ENCODE measurements at places on chromosomes 1 and 21. TPM values are rescaled to one million over a fixed set of nuclear protein-coding genes. Genes with fewer than 3 reads are reported as not detected.

The CD160 gene
- polyA plus RNA-seq = 0.09 TPM

The OR2M3 gene
- not detected for polyA plus RNA-seq

The TCHHL1 gene
- not detected for polyA plus RNA-seq

The MAP1LC3C gene
- not detected for polyA plus RNA-seq

The ADGRL4 gene
- polyA plus RNA-seq = not detected

The ADAMTS1 gene
- 0.34 TPM for polyA plus RNA-seq

The PRAMEF5 gene
- polyA plus RNA-seq = not detected

The RGS8 gene
- not detected for polyA plus RNA-seq

The APCS gene
- polyA plus RNA-seq = not detected

The LIN28A gene
- polyA plus RNA-seq = 0.01 TPM

The SMYD3 gene
- 29.2 TPM for polyA plus RNA-seq

- no peak for DNase-seq
Measured at GRCh38 chr21:24590261-24590660, 1017.0 kb downstream of the MRPL39 start.

DNA sequence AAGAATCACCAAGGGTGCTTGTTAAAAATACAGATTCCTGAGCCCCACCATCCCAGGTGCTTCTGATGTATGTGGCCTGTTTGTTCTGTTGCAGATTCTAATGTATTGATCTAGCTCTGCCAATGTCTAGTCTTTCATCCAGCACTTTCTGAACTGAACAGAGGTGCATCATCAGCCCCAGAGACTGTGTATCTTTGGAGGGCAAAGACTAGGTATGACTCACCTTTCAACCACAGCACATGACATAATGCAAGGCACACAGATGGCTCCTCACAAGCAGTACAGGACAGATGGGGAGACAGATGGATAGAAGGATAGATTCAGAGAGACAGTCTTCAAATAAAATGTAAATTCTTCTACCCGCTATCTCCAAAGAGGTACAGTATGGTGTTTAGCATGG is 32.3 kb downstream of the CD58 start:
- DNase-seq = peak; percentile 71

- no peak for DNase-seq
Measured at GRCh38 chr1:12745992-12746323, at the start of gene CFAP107. Gene CFAP107, plus strand, starts transcription at chr1:12746200. Its CDS starts 231 bp downstream, at chr1:12746431.

GRCh38 chr1:115183721-115184259 is 94.5 kb upstream of the TSPAN2 start:
- no peak for DNase-seq

DNA sequence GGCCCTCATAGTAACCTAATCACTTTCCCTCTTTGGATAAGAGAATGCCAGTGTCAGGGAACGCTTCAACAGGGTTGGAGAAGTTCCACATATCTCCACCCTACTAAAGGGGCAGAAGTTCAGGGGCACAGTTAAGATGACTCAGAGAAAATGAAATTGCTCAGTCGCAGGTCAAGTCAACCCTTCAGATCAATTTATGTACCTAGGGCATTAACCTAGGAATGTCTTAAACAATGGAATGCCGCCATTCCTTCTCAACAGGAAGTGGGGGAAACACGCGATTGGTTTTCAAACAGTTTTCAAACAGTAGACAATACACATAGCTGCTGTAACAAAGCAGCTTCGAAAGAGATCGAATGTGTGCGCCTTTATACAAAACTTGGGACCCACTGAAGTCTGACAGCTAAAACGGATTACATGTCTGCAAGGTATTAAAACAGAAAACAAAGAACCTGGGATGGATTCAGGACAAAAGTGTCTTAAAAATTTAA is 897 bp downstream of the SLC25A24 start:
- DNase-seq = peak; percentile 20

GRCh38 chr1:225996946-225997545 is 2.1 kb downstream of the SDE2 start:
- DNase-seq = no peak

- DNase-seq = no peak
Measured at GRCh38 chr1:210236840-210237409, 4.3 kb downstream of the SERTAD4 start.

DNA sequence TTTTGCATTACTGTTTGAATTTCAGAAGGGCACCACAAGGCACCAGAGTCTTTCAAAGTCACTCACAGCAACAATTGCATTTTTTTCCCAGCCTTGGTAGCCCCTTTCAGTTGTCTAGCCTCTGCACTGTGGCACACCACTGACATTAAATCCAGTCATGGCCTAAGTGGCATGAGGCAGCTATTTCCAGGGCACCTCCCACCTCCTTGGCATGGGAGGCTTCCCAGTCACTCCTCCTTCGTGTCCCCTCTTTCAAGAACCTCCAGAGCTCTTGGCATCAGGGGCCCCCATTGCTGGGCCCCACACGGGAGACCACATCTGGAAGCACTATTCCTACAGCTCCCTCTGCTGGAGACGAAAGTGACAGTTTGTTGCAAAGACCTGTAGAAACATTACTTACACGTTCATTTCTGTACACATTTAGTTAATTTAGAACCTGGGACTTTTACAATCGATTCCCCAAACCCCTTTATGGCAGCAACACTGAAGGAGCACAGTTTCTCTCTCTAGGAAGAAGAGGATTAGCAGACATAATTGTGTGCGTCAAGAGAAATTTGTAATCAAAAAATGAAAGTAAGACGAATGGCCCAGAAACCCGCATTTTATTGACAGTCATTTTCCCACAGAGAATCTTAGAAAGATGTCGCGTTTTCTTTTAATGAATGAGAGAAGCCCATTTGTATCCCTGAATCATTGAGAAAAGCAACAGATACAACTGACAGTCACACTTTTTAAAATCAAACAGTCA is 5.7 kb upstream of the CHD5 start:
- peak; percentile 48 for DNase-seq

GRCh38 chr1:211551638-211552460 is 27.1 kb downstream of the SLC30A1 start:
- peak; percentile 19 for DNase-seq

- DNase-seq = no peak
Measured at GRCh38 chr1:182192215-182192614, 130.7 kb upstream of the ZNF648 start.

DNA sequence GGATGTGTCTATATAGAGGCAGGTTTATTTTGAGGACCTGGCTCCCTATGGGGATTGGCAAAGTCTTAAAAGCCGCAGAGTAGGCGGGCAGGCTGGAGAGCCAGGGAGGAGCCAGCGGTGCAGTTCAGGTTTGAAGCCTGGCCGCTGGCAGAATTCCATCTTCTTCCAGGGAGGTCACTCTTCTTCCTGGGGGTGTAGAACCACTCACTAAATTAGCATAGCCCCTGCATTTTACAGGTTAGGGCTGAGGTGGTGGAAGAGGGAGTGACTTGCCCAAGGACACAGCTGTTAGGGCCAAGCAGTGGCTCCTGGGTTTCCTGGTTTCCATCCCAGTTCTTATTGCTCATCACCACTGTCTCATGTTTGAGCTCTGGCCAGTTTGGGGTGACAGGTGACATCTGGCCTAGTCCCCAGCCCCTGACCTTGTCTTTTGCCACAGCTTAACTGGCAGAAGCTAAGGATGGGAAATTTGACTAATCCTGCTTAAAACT is 1.4 kb downstream of the PINK1 start:
- DNase-seq = peak; percentile 20

DNA sequence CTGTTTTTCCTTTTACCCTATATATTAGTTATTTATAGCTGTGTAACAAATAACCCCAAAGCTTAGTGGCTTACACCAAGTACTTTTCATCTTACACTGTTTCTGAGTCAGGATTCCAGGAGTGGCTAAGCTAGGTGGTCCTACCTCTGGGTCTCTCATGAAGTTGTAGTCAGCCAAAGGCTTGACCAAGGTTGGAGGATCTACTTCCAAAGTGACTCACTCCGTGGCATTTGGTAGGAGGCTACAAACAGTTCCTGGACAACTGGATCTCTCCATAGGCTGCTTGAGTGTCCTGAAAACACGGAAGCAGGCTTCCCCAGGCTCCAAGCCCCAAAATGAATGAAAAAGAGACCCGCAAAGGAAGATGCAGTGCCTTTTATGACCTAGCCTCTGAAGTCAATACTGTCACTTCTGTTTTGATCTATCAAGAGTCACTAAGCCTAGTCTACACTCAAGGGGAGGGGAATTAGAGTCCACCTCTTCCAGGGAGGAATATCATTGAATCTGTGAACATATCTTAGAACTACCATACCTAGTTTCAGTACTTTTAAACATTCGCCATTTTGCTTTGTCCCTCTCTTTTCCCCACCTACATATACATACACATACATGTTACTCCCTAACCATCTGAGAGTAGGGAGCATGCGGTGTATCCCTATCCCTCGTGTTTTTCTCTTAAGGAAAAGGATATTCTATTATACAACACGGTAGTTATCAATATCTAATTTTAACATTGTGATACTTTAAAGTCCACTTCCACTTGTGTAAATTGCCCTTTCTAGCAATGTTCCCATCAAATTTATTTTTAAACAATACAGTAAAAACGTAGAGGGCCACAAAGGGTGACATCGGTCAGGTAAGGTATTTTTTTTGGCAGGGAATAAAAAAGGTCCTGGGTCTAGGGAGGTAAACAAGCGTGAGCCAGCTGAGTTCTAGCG is 67.2 kb downstream of the SLC35A3 start:
- DNase-seq = peak; percentile 48

DNA sequence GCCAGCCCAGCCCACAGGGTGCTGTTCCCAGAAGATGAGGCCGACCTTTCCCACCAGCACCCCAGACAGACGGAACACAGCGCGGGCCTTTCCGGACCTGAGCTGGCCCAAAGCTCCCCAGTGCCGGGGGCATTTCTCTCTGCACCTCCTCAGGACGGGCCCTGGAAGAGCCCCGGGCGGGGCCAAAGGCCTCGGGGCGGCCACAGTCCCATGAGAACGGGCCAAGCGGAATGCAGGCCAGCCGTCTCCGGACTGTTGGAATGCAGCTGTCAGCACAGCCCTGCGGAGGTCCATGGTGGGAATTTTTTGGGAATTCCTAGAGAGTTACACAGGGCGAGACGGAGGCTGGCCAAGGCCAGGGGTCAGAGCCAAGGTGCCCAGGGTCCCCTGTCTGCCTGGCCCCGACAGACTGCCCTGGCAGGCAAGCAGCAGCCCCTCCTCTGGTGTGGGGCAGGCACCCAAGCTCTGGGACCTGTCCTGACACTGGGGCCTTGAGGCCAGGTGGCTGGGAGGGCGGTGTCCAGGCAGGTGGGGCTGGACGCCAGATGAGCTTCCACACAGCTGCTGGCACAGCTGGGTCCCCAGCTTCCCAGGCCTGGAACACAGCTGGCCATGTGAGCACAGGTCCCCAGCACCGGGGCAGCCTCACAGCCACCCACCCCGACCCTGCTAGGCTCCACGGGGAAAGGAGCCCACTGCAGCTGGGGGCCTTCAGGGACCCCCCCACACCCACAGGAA is 63.0 kb downstream of the MEGF6 start:
- no peak for DNase-seq

- DNase-seq = no peak
Measured at GRCh38 chr1:118947790-118948189, 40.4 kb downstream of the TBX15 start.

- DNase-seq = peak; percentile 87
Measured at GRCh38 chr1:171644805-171645483, 7.5 kb downstream of the MYOC start.

- DNase-seq = no peak
Measured at GRCh38 chr1:21924503-21925005, 12.6 kb downstream of the HSPG2 start.

DNA sequence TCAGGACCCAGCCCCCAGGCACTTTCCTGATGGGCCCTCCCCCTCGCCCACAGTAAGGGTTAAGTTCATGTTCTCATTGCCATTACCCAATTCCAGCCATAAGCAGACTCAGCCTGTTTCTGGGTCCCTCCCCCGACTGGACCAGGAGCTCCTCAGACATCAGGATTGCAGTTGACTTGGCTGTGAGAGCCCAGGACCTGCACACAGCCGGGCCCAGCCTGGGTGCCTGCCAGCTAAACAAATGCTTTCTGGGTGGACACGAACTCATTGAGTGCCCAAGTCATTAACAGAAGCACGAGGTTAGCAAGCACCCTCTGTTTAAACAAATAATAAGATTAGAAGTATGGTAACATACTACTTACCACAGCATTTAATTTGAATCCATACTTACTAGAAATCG is 147.9 kb upstream of the POU3F1 start:
- no peak for DNase-seq

DNA sequence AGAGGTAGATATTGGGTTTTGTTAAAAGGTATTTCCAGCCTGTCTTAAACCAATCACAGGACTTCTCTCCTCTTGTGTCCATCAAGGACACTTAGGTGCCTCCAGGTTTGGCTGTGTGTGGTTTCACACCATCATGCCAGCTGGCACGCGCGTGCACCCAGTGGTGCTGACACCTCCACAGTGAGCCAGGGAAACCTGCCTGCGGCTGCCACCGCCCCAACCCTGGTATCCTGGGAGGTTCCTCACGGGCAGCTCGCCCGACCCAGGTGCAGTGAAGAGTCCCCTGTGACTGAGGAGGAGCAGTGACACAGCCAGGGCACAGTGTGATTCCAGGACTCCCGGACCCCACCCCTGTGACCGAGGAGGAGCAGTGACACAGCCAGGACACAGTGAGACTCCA is 13.2 kb upstream of the COL6A2 start:
- no peak for DNase-seq
